ENCODE measurements at places on chromosomes 7 and 10. TPM values are rescaled to one million over a fixed set of nuclear protein-coding genes. Genes with fewer than 3 reads are reported as not detected.
A peak's percentile ranks its signal among the peaks of the same experiment; 100 is the strongest.

GRCh38 chr10:102935505-102935904 is 17.4 kb downstream of the CNNM2 start:
- H3K27me3 ChIP-seq: no peaks in the 10 kb centered on the region
- peak overlapping the region; percentile 40 for H3K27ac ChIP-seq
- H3K4me3 ChIP-seq: no peak overlapping the region
- peaks cover 13% of the 10 kb centered on the region for H3K4me1 ChIP-seq
- DNase-seq: no peak

PLXDC2 gene
- not detected for total RNA-seq

GRCh38 chr7:128003167-128003566 is 28.1 kb downstream of the LRRC4 start:
- DNase-seq: no peak
- no peak overlapping the region for H3K27ac ChIP-seq
- no peaks in the 10 kb centered on the region for H3K27me3 ChIP-seq
- peaks cover 15% of the 10 kb centered on the region for H3K4me1 ChIP-seq

- peaks cover 17% of the 10 kb centered on the region for H3K27me3 ChIP-seq
- DNase-seq: no peak
- no peak overlapping the region for H3K4me3 ChIP-seq
- H3K4me1 ChIP-seq: no peaks in the 10 kb centered on the region
Observed at GRCh38 chr10:113345826-113346624, 206.8 kb upstream of the HABP2 start.

APBB1IP gene
- 73.8 TPM for total RNA-seq

GRCh38 chr7:42735081-42735480 is 176.8 kb downstream of the C7orf25 start:
- peaks cover 2% of the 10 kb centered on the region for H3K27me3 ChIP-seq
- no peaks in the 10 kb centered on the region for H3K4me1 ChIP-seq
- H3K36me3 ChIP-seq: no peaks in the 10 kb centered on the region
- no peak overlapping the region for H3K4me3 ChIP-seq
- no peak overlapping the region for H3K27ac ChIP-seq
- DNase-seq: no peak

- H3K27me3 ChIP-seq: no peaks in the 10 kb centered on the region
- no peak for DNase-seq
- no peak overlapping the region for H3K27ac ChIP-seq
- peaks cover 55% of the 10 kb centered on the region for H3K36me3 ChIP-seq
- peaks cover 11% of the 10 kb centered on the region for H3K4me1 ChIP-seq
Observed at GRCh38 chr10:58393317-58393716, 8.1 kb downstream of the TFAM start.

DNA sequence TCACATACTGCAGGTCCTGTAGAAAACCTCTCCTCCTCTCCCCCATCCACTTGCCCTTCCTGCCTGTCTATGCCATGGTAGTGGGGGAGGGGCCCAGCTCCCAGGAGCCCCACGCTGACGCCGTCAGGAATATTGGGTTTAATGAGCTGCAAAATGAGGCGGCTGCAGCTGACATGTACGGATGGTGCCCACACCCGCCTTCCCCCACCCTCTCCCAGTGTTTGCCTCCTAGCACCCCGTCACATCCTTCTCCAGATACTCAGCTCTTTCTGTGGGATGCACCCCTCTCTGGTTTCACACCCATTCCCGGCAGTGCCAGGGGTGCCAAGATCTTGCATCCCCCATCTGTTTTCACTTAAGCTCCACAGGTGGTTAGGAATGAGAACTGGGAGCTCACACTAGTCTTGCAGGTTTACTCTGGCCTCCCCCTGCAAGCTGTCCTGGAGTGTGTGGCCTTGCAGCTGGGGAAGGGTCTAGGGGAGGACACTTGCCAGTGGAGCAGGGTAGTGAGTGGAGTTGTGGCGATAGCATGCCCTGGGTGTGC is 26.1 kb downstream of the GBX1 start:
- no peak overlapping the region for H3K27ac ChIP-seq
- no peak for DNase-seq
- H3K4me1 ChIP-seq: no peaks in the 10 kb centered on the region
- H3K36me3 ChIP-seq: no peaks in the 10 kb centered on the region
- H3K4me3 ChIP-seq: no peak overlapping the region

GRCh38 chr7:50733552-50733951 is 49.1 kb downstream of the GRB10 start:
- peaks cover 1% of the 10 kb centered on the region for H3K36me3 ChIP-seq
- DNase-seq: no peak
- H3K4me1 ChIP-seq: peaks cover 3% of the 10 kb centered on the region
- no peak overlapping the region for H3K27ac ChIP-seq

DNA sequence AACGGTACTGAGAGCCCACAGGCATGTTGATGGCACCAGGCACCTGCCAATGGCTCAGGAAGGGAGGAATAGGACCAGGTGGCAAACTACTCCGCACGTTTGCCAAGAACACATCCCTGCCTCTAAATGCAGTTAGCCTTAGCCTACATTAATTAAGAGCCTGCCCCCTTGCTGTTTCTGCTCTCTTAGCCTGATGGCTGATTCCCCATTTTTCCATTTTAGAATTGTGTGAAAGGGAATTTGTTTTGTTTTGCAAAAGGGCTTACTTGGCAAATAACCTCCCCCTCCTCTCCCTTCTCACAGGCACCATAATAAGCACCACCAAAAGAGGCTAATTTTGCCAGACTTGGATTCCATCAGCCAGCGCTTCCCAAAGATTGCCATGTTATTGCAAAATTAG is 1203.2 kb downstream of the SORCS3 start:
- H3K36me3 ChIP-seq: no peaks in the 10 kb centered on the region
- no peaks in the 10 kb centered on the region for H3K27me3 ChIP-seq
- no peak for DNase-seq

DMBT1 gene
- total RNA-seq: not detected

WEE2 gene
- total RNA-seq: not detected

DNA sequence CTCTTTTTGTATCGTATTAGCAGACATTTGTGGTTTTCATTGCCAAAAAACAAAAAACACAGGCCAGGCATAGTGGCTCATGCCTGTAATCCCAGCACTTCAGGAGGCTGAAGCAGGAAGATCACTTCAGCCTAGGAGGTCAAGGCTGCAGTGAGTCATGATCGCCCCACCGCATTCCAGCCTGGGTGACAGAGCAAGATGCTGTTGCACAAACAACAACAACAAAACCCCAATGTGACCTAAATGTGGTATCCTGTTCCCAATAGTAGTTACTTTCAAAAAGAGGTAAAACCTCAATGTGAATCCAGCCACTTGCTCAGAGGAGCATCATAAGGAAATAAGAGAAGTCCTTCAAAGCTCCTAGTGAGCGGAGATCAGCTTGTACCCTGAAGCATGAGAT is 45.8 kb upstream of the SKAP2 start:
- peaks cover 15% of the 10 kb centered on the region for H3K27me3 ChIP-seq
- no peak overlapping the region for H3K27ac ChIP-seq
- DNase-seq: no peak

GRIFIN gene
- not detected for total RNA-seq

DNA sequence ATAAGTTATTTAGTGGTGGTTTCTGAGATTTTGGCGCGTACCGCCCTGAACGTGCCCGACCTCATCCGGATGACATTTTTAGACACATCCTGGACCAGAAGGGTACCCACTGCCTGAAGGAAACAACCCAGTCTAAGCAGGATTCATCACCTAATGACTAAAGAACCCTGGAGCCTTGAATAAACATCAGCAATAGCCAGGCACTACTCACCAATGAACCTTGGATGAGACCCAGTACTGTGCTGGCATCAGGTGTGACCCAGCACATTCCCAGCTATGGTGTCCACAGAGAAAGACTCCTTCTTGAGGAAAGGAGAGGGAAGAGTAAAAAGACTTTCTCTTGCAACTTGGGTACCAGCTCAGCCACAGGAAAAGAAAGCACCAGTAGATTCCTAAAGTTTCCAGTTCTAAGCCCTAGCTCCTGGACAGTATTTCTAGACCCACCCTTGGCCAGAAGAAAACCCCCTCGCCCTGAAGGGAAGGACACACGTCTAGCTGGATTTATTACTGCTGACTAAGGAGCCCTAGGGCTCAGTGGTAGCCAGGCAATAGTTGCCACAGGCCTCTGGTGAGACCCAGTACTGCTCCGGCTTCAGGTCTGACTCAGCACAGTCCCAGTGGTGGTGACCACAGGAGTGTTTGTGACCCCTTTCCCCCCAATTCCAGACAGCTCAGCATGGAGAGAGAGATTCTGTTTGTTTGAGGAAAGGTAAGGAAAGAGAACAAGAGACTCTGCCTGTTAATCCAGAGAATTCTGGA is 32.5 kb downstream of the ZNF277 start:
- peaks cover 2% of the 10 kb centered on the region for H3K36me3 ChIP-seq
- no peak overlapping the region for H3K4me3 ChIP-seq
- DNase-seq: no peak

- peak overlapping the region; percentile 16 for H3K27ac ChIP-seq
- DNase-seq: no peak
- peaks cover 40% of the 10 kb centered on the region for H3K36me3 ChIP-seq
- H3K4me3 ChIP-seq: no peak overlapping the region
- peaks cover 56% of the 10 kb centered on the region for H3K4me1 ChIP-seq
- H3K27me3 ChIP-seq: no peaks in the 10 kb centered on the region
Observed at GRCh38 chr7:45007106-45007505, 7.1 kb downstream of the CCM2 start.

DNA sequence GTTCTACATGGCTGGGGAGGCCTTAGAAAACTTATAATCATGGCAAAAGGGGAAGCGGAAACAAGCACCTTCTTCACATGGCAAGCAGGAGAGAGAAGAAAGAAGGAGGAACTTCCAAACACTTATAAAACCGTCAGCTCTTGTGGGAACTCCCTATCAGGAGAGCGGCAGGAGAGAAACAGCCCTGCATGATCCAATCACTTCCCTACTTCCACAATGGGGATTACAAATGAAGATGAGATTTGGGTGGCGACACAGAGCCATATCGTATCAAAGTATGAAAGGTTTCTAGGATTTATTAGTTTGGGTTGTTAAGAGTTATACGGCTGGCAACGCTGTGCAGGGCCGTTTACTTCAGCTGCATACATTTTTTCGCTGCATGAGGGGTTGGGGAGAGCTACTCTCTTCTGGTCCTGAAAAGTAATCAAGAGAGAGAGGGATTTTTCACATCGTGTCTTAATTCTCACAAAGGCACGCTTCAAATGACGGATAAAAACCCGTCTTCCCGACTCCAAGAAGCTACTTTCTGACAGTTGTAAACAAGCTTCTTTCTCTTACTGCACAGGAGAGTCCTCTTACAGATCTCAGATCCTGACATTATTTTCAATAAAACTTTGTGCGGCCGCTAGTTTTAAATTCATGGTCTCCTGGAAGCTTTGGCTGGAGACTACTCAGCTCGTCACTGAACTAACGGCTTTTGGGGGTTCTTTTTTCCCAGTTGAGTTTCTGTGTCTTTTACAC is 751 bp upstream of the GTPBP10 start:
- H3K4me3 ChIP-seq: peak overlapping the region; percentile 94
- peaks cover 21% of the 10 kb centered on the region for H3K36me3 ChIP-seq
- no peak for DNase-seq
- H3K4me1 ChIP-seq: peaks cover 29% of the 10 kb centered on the region
- H3K27ac ChIP-seq: peak overlapping the region; percentile 98

ECD gene
- total RNA-seq: 30.5 TPM

WAC gene
- total RNA-seq: 128 TPM

GRCh38 chr7:40329601-40330153 is 194.9 kb downstream of the SUGCT start:
- H3K27ac ChIP-seq: no peak overlapping the region
- DNase-seq: no peak
- no peaks in the 10 kb centered on the region for H3K36me3 ChIP-seq
- H3K4me1 ChIP-seq: no peaks in the 10 kb centered on the region

- no peak overlapping the region for H3K27ac ChIP-seq
- peaks cover 4% of the 10 kb centered on the region for H3K36me3 ChIP-seq
- DNase-seq: no peak
- H3K4me1 ChIP-seq: peaks cover 30% of the 10 kb centered on the region
- no peaks in the 10 kb centered on the region for H3K27me3 ChIP-seq
Observed at GRCh38 chr10:88958721-88959120, 6.1 kb upstream of the ACTA2 start.

GRCh38 chr10:92848037-92848440 is 281 bp upstream of the EXOC6 start:
- peaks cover 33% of the 10 kb centered on the region for H3K4me1 ChIP-seq
- H3K4me3 ChIP-seq: peak overlapping the region; percentile 78
- H3K27ac ChIP-seq: peak overlapping the region; percentile 78
- DNase-seq: no peak
- peaks cover 4% of the 10 kb centered on the region for H3K36me3 ChIP-seq
- H3K27me3 ChIP-seq: no peaks in the 10 kb centered on the region

- peak; percentile 80 for DNase-seq
- H3K4me1 ChIP-seq: peaks cover 43% of the 10 kb centered on the region
- H3K27me3 ChIP-seq: no peaks in the 10 kb centered on the region
Observed at GRCh38 chr10:32367793-32368453, 21.0 kb upstream of the EPC1 start.

- no peaks in the 10 kb centered on the region for H3K4me1 ChIP-seq
- H3K27ac ChIP-seq: no peak overlapping the region
- no peaks in the 10 kb centered on the region for H3K36me3 ChIP-seq
Observed at GRCh38 chr7:64602518-64602917, 39.6 kb upstream of the ZNF680 start.

UFSP1 gene
- total RNA-seq: 2.3 TPM

LIPJ gene
- total RNA-seq: not detected

GJD4 gene
- not detected for total RNA-seq

KCNH2 gene
- total RNA-seq: not detected

DNA sequence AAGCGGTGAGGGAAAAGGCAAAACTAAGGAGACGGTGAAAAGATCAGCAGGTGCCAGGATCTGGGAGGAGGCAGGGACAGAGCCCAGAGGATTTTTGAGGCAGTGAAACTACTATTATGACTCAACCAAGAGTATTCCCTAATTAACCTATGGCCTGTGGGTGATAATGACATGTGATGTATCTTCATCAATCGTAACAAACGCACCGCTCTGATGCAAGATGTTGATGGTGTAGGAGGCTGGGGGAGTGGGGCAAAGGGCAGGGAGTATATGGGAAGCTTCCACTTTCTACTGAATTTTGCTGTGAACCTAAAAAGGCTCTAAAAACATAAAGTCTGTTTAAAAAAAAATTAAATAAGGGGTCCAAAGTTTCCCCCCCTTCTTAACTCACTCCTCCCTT is 25.5 kb upstream of the EZH2 start:
- H3K36me3 ChIP-seq: no peaks in the 10 kb centered on the region
- H3K4me3 ChIP-seq: no peak overlapping the region
- peaks cover 17% of the 10 kb centered on the region for H3K27me3 ChIP-seq
- H3K4me1 ChIP-seq: peaks cover 30% of the 10 kb centered on the region
- H3K27ac ChIP-seq: no peak overlapping the region

GRCh38 chr10:114239117-114239993 is at the start of gene VWA2:
TSS of gene VWA2 (plus strand) at chr10:114239254. CDS start at chr10:114248714, 9,460 bp downstream.
- H3K36me3 ChIP-seq: no peaks in the 10 kb centered on the region
- no peak within 1 kb of the TSS for H3K4me3 ChIP-seq
- no peak within 1 kb of the TSS for H3K27ac ChIP-seq
- peaks cover 83% of the 10 kb centered on the region for H3K27me3 ChIP-seq
- no peak for DNase-seq

DNA sequence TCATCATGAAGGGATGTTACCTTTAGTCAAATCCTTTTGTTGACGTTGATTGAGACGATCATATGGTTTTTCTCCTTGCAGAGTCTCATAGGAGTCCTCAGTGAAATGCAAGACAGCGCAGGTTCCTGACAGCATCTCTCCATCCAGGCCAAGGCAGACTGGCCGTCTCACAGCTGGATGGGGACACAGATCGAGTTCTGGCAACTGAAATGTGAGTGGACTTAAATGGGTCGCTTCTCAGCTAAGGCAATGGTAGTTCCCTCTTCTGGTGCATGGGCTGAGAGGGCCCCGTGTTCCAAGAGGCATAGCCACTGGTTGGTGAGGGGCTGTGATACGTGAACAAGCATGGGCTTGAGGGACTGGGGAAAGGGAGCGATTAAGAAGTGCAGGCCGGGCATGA is 99.3 kb upstream of the CPXM2 start:
- no peak overlapping the region for H3K4me3 ChIP-seq
- no peak overlapping the region for H3K27ac ChIP-seq
- DNase-seq: no peak
- H3K36me3 ChIP-seq: no peaks in the 10 kb centered on the region

Measured in activated CD8-positive, alpha-beta memory T cell treated with anti-CD3 and anti-CD28 coated beads, Interleukin-2, amount 10 ng/mL, durations not matched to agents 7 days and 5 days (primary cell).